ENCODE measurements at places on chromosomes 11 and 22. TPM values are rescaled to one million over a fixed set of nuclear protein-coding genes. Genes with fewer than 3 reads are reported as not detected.

TUB gene
- 1.8 TPM for polyA plus RNA-seq

DNAJB7 gene
- not detected for polyA plus RNA-seq

MS4A4A gene
- 155 TPM for polyA plus RNA-seq

TSSK2 gene
- polyA plus RNA-seq, result 0.08 TPM

SAMM50 gene
- 26.1 TPM for polyA plus RNA-seq

GSTT2 gene
- polyA plus RNA-seq, result 3.1 TPM

PDGFD gene
- polyA plus RNA-seq, result 0.71 TPM

SERHL2 gene
- 2.6 TPM for polyA plus RNA-seq

OOSP1 gene
- polyA plus RNA-seq, result not detected

UBQLN3 gene
- 0.06 TPM for polyA plus RNA-seq

OR51I1 gene
- not detected for polyA plus RNA-seq

PRAME gene
- not detected for polyA plus RNA-seq

MAJIN gene
- polyA plus RNA-seq, result 0.39 TPM

TMEM86A gene
- 1.9 TPM for polyA plus RNA-seq

TUT1 gene
- 21.9 TPM for polyA plus RNA-seq

SNX32 gene
- polyA plus RNA-seq, result 0.88 TPM

CNTN5 gene
- polyA plus RNA-seq, result 0.25 TPM

RIC3 gene
- polyA plus RNA-seq, result 10.0 TPM

SLC17A6 gene
- polyA plus RNA-seq, result not detected

AP5B1 gene
- polyA plus RNA-seq, result 35.1 TPM

ST14 gene
- polyA plus RNA-seq, result 37.7 TPM

SEPTIN5 gene
- 10.4 TPM for polyA plus RNA-seq

GLB1L2 gene
- 11.4 TPM for polyA plus RNA-seq

PRODH gene
- polyA plus RNA-seq, result 6.6 TPM

PSMC3 gene
- 145 TPM for polyA plus RNA-seq

LRRC55 gene
- polyA plus RNA-seq, result 0.02 TPM

CRYBB2 gene
- polyA plus RNA-seq, result 0.08 TPM

PEX16 gene
- 38.2 TPM for polyA plus RNA-seq

CELSR1 gene
- polyA plus RNA-seq, result 29.3 TPM

RGL4 gene
- 2.1 TPM for polyA plus RNA-seq

RANGAP1 gene
- polyA plus RNA-seq, result 39.3 TPM

PANX3 gene
- not detected for polyA plus RNA-seq

Data from lung (tissue), 17 donors.